ENCODE measurements at places on chromosomes 1 and 21.
A peak's percentile ranks its signal among the peaks of the same experiment; 100 is the strongest.

GRCh38 chr1:183080406-183080805, 57.2 kb downstream of the LAMC1 start:
- DNase-seq: no peak

- DNase-seq: no peak
These were observed 59.3 kb downstream of the ACP6 start for GRCh38 chr1:147611021-147611426.

- DNase-seq: no peak
These were observed 26.1 kb upstream of the SMIM12 start for GRCh38 chr1:34885405-34886247.

- DNase-seq: no peak
These were observed 70.1 kb downstream of the KCNJ15 start for GRCh38 chr21:38326899-38327298.

DNA sequence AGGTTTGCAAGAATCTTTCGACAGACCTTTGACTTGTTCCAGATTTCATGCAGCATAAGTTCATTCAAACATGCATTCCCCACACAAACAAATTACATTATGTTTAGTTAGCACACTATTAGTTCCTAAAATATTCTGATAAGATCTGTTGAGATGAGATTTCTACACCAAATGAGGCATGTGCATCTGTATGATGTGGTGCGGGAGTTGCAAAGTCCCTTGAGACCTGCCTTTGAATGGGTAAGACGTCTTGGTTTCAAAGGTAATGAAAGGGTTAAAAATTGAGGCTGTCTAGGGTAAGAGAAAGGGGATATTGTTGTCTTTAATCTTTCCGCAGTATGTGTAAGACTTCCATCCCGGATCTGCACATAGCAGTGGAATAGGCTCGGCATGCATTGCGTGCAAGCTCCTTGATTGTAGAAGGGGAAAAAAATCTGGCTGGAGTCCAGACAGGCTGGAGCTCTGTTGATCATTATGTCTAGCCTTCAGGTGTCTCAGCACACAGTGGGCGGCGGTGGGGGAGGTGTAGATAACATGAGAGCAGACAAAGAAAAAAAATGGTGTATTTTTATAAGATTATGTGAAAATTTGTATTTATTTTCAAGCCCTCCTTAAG, 296.6 kb downstream of the PTPRC start:
- peak; percentile 80 for DNase-seq

DNA sequence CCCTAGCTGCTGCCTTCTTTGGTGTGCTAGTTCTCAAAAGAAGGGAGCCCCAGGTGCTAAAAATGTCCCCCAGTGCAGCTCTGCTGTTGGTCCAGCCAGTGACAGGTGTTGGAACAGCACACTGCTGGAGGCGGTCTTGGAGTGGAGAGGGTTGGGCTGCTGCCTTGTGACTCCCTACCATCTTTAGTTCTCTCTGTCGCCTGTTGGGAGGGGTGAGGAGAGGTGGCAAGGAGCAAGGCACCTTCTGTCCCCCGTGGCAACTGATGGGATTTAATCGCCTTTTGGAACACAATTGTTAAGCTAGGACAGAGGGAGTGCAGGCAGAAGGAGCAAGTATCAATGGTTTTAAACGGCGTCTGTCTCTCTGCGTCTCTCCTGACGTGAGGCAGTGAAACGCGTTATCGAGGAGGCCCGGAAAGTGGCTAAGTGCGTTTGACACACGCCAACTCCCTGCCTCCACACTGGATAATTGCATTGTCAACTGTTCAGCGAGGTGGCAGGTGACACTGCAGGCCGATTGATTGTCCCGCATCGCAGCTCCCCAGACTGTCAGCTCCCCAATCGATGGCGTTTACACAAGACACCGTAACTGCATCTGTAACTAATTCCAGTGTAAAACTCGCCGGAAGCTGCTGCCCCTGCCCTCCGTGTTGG, 34.0 kb downstream of the TMEM53 start:
- DNase-seq: no peak

- no peak for DNase-seq
These were observed 471.1 kb upstream of the B3GALT2 start for GRCh38 chr1:193657552-193657951.

GRCh38 chr1:217193151-217193550, 437.7 kb downstream of the GPATCH2 start:
- DNase-seq: no peak

DNA sequence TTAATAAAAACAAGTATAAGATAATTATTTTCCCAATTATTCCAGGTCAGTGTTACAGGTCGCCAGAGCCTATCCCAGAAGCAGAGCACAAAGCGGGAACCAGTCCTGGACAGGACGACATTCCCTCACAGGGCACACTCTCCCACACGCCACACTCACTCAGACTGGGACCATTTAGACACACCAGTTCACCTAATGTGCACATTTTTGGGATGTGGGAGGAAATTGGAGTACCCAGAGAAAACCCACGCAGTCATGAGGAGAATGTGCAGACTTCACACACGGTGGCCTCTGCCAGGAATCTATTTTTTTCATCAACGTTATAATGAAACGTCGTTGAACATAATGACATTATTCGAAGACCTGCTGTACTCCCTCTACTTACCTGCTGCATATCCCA, 20.5 kb upstream of the NRDC start:
- DNase-seq: no peak

GRCh38 chr1:162663589-162664106, 31.4 kb downstream of the DDR2 start:
- peak; percentile 68 for DNase-seq

DNA sequence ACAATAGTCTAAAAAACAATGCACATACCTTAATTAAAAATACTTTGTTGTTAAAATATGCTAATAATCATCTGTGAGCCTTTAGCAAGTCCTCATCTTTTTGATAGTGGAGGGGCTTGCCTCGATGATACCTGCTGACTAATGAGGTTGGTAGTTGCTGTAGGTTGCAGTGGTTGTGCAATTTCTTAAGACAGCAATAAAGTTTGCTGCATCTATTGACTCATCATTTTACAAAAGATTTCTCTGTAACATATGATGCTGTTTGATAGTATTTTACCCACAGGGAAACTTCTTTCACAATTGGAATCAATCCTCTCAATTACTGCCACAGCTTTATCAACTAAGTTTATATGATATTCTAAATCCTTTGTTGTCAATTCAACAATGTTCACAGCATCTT, 7.6 kb downstream of the C1orf87 start:
- DNase-seq: no peak

DNA sequence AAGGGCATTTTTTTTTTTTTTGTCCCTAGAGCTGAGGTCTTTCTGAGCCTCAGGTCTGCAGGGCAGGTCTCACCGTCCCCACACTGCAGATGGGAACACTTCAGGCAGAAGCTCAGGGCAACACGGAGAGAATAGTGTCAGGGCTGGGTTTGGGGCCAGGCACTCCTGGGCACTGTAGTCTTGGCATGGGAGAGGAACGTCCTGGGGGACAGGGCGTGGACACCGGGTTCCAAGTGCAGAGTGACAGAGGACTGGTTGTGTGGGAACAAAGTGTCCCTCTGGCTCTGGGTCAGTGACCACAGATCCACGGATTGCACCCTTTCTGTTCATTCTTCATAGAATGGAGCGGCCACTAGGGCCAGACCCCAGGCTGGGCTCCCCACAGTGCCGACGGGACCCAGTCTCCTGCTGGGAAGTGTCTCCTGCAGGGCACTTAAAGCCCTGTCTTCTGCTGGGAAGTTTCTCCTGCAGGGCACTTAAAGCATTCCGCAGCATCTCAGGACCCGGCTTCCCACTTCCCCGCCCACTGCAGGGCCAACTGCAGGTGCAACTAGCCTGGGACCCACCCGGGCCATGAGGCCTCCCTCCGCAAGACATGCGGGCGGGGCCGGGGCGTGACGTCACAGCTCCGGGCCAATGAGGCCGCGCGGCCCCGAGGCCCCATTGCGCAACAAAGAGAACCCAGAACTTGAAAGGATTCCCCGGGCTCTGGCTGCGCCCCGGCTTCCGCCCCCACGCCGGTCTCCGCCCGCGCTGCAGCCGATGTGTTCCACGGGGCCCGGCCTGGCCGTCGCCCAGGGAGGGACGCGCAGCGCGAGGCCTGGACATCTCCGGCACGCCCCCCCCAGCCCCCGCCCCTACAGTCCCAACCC, 1.2 kb downstream of the GPR153 start:
- peak; percentile 93 for DNase-seq

- no peak for DNase-seq
These were observed 12.8 kb downstream of the OTUD7B start for GRCh38 chr1:149997585-149998262.

DNA sequence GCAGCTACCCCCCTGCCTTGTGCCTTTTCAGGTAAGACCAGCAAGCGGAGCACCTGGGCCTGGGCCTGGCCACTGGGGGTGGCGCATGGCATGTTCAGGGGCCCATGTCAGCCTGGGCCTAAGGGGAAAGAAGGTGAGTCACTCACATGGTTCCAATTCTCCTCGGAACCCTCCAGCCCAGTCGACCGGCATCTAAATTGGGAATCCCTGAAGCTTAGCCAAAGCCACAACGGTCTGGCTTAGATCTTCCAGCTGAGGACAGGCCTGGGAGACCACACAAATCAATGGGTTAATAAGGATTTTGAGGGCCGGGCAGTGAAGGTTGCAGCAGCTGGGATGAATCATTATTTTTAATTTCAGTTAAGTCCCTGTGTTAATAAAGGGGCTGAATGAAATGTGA, 145.1 kb upstream of the SMYD2 start:
- DNase-seq: no peak

DNA sequence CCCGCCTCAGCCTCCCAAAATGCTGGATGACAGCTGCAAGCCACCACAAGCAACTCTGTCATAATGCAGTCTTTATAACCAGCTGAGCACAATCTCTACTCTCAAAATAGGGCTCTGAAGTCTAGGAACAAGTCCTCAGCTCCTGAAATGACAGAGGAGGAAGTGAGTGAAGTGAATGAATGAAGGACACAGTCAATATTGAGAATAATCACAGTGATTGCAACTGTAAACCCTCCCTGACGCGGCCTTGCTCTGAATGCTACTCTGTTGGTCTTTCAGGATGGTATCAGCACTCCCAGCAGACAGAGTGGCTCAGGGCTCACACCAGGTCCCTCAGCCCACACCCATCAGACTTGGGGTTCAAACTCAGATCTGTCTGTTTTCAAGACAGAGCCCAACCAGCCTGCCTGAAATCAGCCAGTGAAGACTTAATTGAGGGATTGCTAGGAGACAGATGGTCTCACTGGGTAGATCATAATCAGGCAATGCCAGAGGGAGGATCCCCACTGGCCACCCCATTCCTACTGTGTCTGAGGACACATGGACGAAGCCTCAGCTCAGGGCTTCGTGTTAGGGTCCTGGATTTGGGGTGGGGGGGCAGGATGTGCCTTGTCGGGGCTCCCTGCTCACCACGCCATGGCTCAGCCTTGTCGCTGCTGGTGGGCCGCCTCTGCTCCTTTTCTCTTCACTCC, 20.9 kb downstream of the RNF187 start:
- no peak for DNase-seq

DNA sequence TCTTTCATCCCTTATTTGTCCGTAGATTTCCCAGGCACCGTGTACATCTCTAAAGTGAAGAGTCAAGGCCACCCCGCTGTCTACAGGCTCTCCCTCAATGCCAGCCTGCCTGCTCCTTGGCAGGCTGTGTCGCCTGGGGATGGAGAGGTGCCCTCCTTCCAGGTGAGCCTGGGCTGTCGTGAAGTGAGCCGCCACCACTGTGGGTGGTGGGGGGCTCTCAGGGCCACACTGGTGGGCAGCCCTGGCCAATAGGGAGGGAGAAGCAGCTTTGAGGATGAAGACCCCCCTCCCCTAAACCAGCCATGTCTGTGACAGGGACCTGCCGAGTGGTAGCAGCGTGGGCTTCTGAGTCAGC, 46.2 kb downstream of the DISP3 start:
- peak; percentile 31 for DNase-seq

DNA sequence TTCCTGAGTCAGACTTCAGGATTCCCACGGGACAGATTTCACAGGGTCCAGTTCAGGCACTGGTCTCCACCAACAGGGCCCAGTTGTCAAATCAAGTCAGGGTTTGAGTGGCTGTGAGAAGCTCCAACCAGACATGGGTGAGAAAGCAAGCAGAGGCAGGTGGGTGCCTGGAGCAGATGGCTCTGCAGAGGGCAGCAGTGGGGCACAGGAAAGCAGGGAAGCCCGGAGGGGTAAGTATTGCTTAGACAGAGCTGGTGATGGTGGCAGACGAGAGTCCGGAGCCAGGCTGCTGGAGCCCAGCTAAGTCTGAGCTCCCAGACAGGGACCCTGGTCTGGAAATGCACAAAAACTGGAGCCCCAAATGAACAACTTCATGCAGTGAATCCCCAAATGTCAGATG, 40.4 kb downstream of the RIMS3 start:
- no peak for DNase-seq

- no peak for DNase-seq
These were observed 778 bp downstream of the EVI5 start for GRCh38 chr1:92784021-92784638.

DNA sequence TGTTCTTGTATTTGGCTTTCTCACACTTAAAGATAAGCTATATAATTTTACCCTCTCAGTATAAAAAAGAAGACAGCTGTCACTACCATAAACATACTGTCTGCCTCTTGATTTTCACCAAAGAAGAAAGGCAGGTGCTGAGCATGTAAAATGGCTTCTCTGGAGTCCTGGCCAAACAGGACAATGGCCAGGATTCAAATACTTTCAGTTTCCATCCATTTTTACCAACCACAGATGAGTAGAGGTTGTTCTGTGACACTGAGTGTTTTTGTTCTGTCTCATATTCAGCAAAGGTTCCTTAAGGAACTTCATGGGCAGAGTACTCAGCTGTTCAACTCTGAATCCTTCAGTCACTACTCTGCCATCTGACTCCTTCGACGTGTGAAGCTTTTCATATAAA, 29.4 kb upstream of the RAB3GAP2 start:
- DNase-seq: no peak

- DNase-seq: no peak
These were observed 105.7 kb downstream of the ZNF326 start for GRCh38 chr1:90100566-90100965.

Measured in suprapubic skin (tissue), 4 donors.